AG20443 (cell line): ENCODE measurements at places on chromosomes 16 and 17.

DNA sequence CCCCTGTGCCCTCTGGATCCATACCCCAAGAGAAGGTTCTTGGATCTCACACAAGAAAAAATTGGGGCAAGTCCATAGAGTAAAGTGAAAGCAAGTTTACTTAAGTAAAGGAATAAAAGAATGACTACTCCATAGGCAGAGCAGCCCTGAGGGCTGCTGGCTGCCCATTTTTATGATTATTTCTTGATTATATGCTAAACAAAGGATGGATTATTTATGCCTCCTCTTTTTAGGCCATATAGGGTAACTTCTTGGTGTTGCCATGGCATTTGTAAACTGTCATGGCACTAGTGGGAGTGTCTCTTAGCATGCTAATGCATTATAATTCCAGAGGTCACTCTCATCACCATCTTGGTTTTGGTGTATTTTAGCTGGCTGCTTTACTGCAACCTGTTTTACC, 70.8 kb downstream of the NLK start:
- no peak for DNase-seq

DNA sequence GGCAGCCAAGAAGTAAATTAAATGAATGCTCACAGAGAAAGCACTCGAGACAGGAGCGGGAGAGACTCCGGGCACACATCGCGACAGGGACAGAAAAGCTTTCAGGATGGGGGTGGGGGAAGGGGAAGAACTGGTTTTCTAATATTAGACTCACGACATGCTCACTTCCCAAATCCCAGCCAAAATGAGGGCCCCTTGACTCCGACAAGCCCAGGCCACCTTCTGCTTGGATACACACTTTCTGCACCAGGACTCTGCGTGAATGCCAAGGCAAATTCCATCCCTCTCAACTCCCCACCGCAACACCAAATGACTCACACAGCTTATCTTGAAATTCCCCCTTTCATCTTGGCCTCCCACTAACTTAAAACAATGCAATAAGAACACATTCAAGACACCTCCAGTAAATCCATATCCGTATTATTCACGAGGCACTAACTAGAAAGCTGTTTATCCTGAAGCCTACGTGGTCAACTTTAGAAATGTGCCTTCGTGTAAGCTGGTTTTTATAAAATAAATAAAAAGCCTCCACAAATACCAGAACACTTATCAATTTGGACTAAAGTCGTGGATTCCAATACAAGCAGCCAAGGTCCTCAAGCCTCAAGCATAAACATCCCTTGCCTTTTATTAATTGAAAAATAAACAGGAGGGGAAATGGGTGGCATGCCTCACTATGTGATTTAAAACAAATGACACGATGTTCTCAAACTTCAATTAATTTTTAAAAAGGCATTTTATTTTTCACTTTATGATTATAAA, 46.1 kb downstream of the NXN start:
- peak; percentile 83 for DNase-seq

- DNase-seq, result no peak
Observed at GRCh38 chr16:84505249-84506187, 1.1 kb upstream of the MEAK7 start.

- DNase-seq, result no peak
Observed at GRCh38 chr17:79721993-79722671, 8.6 kb upstream of the ENPP7 start.

- DNase-seq, result peak; percentile 58
Observed at GRCh38 chr16:14186007-14186794, 115.1 kb downstream of the MRTFB start.

- DNase-seq, result peak; percentile 90
Observed at GRCh38 chr16:30786936-30787612, at the start of gene ZNF629. TSS of gene ZNF629 (minus strand) at chr16:30787205. CDS start at chr16:30784482, 2,723 bp downstream.

DNA sequence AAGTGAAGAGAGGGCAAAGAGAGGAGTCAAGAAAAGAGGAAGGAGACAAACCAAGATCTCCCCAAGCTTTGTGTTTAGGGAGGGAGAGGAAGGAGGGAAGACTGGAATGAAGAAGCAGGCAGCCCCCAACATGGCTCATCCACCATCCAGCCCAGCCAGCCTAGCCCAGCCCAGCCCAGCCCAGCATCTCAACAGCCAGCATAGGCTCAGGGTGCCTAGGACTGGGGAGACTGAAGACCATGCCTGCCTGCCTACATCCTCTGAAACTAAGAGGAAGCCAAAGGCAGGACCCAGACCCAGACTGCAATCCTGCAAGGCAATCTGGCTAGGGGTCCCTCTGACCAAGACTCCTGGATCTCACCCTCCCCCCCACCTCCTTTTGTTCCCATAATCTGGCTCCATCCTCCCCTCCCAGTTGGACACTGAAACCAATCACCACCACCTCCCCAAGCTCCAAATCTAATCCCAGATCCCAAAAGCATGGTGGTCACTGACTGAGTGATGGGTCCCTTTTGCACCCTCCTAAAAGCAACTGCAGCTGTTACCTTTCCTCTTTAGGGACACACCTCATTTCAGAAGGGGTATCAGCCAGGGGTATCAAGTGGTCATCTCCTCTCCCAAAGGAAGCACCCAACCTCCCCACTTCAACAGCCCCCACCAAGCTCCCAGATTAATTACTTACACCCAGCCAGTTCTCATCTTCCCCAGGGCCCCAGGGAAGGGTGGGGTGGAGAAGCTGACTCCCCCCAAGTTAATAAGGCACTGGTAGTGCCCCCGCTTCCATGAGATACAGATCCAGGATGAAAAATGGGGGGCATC, 1.2 kb downstream of the HDAC5 start:
- no peak for DNase-seq

GRCh38 chr16:21339269-21339641, 61.2 kb upstream of the CRYM start:
- DNase-seq, result no peak

DNA sequence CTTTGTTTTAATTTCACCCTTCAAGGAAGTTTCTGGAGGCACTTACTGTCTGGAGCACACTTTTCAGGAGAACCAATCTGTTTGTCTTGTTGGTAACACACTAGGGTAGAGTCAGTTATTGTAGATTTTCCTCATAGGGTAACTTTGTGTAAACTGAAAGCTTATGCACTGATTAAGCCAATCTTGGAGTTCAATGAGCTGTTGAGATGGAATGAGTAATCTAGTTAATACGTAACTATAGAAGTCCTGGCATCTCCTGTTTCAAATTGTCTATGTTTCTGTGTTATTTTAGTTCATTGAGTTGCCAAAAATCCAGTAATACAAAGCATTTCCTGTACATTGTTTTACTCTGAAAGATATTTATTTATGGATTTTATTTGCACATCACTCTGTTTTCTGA, 111.6 kb upstream of the HAS3 start:
- peak; percentile 45 for DNase-seq

DNA sequence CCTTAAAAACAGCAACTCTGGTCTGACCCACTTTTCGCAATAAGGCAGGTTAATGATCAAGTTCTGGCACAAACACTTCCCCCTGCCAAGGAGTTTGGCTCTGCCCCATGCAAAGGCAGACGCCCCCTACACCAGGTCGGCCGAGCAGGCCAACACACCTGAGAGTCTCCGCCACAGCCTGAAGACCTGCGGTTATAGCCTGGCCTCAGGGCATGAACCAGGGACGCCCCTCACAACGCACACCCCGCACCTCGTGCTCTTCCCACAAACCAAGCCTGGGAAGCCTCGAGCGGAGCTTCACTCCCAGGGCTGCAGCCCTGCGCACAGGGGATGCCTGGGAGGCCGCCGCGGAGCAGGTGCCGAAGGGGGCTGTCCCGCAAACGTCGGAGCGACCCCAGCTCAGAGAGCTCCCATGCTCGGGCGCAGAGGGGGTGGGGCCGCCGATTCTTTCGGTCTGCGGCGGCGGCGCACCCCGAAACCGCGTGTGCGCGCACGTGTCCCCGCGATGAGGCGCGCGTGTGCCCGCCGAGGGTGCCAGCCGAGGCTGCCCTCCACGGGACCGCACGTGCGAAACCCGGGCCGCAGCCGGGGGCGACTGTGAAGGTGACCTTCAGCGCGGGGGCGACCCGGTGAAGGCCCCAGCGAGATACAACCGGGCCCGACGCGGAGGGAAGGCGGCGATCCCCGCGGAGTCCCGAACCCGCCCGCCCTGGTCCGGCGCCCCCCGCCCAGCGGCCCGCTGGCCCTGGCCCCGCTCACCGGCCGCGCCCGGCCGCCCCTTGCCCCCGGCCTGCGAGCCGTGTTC, 559 bp downstream of the CLUH start:
- peak; percentile 55 for DNase-seq

DNA sequence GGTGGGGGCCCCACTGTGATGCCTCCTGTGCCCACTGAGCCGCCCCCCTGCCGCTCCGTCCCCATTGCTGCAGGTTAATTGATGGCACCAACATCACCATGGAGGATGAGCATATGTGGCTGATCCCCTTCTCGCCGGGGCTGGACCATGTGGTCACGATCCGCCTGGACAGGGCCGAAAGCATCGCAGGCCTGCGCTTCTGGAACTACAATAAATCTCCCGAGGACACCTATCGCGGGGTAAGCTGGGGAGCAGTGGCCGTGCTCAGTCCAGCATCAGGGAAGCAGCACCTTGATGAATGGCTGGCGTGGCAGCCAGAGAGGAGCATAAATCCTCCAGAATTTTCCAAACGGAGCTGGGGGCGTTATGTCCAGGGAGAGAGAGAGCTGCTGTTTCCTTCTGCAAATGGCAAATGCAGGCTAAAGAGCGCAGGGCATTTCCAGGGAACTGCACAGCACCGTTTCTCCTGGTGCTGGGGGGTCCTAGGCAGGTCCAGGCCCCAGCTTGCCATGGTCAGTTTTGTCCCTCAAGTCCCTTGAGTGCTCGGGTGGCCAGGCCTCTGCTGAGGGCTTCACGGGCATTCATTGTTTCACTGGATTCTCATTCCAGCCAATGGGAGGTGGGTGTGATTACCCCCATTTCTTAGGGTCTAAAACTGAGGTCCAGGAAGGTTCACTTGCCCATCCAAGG, 216.4 kb downstream of the KATNIP start:
- no peak for DNase-seq

DNA sequence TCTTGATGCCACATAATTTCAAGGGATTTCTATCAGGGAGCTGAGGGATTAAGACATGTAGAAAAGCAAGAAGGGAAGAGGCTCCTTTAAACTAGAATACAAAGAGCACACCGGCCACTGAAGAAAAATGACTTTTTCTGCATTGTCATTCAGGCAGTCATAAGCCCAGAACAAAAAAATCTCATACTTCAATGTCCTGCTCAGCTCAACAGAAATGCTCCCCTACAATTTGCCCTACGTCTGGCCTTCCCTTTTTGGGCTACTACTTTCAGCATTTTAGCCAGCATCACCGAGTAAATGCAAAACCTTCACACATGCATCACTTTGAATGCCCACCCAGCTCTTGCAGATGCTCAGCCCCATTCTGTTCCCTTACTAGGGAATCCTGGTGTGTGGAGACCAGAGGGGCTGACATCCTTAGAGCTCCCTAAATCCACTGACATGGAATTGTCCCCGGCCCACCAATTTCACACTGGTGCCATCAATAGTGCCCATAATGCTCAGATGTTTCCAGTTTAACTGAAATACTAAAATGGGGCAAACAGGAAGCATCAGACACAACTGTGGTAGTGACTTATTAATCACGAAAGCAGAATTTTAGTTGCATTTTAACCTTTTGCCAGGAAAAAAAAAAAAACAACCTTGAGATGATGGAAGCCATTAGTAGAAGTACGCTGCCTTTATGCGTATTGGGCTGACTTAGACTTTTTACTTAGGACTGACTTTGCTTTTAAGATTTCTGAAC, 2.7 kb downstream of the MAP3K14 start:
- no peak for DNase-seq

- DNase-seq, result no peak
Observed at GRCh38 chr16:29769507-29769906, 8.5 kb upstream of the ZG16 start.

DNA sequence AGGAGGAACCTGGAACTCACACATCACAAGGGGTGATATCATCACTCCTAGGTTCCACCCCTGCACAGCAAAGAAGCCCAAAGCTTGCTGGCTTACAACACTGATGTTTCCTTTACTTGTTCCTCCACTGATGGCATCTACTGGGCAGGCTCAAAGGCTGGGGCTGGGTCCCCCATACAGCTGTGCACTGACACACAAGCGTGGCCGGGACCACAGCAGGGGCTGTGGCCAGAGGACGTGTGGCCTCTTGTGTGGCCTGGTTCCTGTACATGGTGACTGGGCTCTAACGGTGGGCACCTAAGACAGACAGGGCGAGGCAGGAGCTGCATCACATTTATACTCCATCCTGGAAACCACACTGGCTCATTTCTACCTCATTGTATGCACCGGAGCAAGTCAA, 264.4 kb upstream of the FOXF1 start:
- no peak for DNase-seq

- no peak for DNase-seq
Observed at GRCh38 chr17:66547151-66547865, 244.9 kb downstream of the PRKCA start.

GRCh38 chr17:2613089-2613808, 19.8 kb downstream of the PAFAH1B1 start:
- no peak for DNase-seq

DNA sequence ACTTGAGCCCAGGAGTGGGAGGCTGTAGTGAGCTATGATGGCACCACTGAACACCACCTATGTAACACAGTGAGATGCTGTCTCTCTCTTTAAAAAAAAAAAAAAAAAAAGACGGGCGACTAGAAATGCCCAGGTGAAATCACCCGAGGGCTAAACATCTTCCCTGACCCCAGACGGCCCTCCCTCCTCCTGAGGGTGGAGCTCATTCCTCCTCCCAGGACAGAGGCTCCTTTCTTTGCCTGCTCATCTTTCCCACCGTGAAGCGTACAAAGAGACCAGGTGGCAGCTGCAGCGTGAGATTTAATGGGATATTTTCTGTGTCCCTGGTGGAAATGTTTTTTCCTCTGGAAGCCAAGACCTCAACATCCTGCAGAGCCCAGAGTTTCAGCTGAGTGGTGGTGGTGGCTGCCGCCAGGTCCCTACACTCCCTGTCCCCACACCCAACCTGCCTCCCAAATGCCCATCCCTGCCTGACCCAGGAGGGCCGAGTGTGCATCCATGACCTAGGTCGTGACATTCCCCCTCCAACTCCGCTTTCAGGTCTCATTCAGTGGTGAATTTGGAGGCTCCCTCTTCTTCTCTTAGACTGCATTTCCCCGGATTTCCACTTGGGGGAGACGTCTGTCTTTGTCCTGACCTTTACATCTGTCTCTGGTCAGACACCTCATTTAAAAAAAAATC, 14.4 kb upstream of the GPRC5B start:
- peak; percentile 77 for DNase-seq

- DNase-seq, result no peak
Observed at GRCh38 chr17:41970901-41971331, 4.3 kb downstream of the CNP start.

GRCh38 chr16:25235991-25236390, 19.2 kb downstream of the AQP8 start:
- DNase-seq, result no peak
